ENCODE measurements at places on chromosomes 16 and 17. TPM values are rescaled to one million over a fixed set of nuclear protein-coding genes. Genes with fewer than 3 reads are reported as not detected.

The SLC35G6 gene
- total RNA-seq = not detected

The TMEM94 gene
- total RNA-seq = 103 TPM

The RDM1 gene
- not detected for total RNA-seq

The FZD2 gene
- total RNA-seq = 0.65 TPM

The PVALEF gene
- total RNA-seq = not detected

The GNG13 gene
- total RNA-seq = not detected

The SENP3 gene
- 49.7 TPM for total RNA-seq

The HBA2 gene
- total RNA-seq = 45.6 TPM

The FAM171A2 gene
- 2.8 TPM for total RNA-seq

GRCh38 chr16:72657791-72658190, 390.1 kb downstream of the ZFHX3 start:
- DNase-seq = no peak

GRCh38 chr16:68447653-68448359, 502 bp downstream of the SMPD3 start:
- peak; percentile 88 for DNase-seq

DNA sequence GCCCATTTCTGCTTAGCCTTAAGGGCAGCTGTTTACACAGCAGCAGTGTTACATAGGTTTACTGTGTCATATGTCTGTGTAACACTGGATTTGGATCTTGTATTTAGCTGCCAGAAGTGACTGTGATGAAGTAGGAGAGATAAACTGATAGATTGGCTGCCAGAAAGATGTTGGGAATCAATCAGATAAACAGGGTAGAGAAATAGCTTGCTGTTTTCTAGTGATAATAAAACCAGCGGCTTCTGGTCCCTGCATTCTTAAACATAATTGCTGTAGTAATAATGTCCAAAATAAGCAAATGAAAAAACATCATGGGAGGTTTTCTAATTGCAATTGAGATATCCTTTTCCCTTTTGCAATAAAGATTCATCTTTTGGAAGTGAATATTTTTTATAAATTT, 68.7 kb downstream of the AATF start:
- DNase-seq = no peak

- DNase-seq = no peak
Observed at GRCh38 chr16:30567160-30567990, 4.1 kb downstream of the ZNF688 start.

- DNase-seq = peak; percentile 20
Observed at GRCh38 chr17:66711401-66711800, 123.5 kb upstream of the CACNG5 start.

- no peak for DNase-seq
Observed at GRCh38 chr17:67353161-67353560, 13.2 kb downstream of the PSMD12 start.

DNA sequence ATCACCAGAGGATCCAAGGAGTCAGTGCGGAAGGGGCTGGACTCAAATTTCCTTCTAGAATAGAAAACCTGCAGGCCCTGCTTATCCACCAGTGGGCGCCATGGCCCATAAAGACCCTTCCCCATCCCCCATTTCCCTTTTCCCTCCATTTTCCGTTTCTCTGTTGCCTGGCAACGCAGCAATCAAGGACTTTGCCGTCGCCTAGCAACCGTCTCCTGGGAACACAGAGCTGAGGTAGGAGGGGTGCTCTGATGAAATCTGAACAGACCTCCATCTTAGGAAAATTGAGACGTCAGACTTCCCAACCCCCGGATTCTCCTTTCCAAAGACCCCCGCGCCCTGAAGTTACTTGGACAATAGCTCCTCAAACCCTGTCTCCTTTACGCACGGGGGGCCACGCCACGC, 5.7 kb downstream of the DLG4 start:
- peak; percentile 91 for DNase-seq

GRCh38 chr16:61564716-61565115, 471.5 kb downstream of the CDH8 start:
- DNase-seq = no peak

DNA sequence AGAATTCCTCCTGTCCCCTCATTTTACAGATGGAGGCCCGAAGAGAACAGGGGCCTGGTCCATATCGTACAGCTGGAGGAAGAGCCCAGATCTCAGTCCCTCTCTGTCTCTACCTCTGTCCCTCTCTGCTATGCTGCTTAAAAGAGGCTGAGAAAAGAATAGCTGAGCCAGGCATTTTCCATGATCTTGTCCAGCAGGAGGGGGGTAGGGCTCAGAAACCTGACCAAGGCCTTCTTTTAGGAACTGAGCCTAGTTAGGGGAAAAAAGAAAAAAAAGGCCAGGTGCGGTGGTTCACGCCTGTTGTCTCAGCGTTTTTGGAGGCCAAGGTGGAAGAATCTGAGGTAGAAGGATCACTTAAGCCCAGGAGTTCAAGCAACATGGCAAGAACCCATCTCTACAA, 84.2 kb downstream of the MGAT5B start:
- no peak for DNase-seq

DNA sequence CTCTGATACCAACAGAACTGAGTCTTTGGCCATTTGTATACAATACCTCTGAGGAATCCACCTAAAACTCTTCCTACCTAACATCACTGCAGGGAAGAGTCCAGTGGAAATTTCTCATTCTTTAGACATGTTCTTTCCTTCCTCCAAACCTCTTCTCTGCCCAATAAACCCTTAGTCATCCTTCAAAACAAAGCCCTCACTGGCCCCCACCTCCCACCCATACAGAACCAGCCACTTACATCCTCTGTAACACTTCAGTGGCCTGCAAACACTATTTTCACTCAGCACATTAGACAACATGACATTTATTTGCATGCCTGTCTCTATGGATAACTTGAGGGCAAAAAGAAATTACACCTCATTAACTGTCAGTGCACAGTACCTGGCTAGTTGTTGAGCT, 200.3 kb upstream of the NOG start:
- no peak for DNase-seq

GRCh38 chr16:3042376-3042775, 4.0 kb upstream of the MMP25 start:
- no peak for DNase-seq

DNA sequence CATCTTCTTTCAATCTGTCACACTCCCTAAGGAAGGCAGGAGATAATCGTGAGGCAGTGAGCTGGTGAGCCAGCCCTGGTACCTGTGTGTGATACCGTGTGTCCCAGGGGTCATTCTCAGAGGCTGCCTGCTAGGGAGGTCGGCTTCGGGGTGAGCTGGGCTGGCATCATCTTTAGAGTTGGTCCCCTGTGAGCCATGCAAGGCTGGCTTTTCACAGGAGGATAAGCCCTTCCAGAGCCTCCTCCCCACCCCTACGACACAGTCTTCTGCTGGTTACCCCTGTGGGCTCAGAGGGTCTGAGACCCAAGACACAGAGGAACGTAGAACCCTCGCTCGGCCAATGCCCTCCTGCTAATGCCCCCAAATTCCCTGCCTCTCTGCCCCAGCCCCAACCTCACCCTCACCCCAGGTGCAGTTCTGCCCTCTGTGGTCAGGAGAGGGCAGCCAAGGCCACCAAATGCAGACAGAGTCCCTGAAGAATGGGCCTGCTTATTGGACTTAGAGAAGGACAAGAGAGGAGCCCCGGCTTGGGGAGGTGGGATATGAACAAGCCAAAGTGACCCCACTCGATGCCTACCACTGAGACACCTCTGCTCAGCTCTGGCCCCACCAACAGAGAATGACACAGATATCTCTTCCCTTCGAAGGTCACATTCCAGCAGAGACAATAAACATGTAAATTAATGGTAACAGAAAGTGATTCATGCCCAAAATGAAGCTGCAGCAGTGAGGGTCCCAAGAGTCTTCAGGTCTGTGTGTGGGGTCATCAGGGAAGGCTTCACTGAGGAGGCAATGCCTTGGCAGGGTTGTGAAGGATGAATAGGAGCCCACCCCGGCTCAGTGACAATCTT, 80.8 kb upstream of the CCL1 start:
- DNase-seq = no peak

GRCh38 chr17:74795327-74796020, 19.3 kb upstream of the NAT9 start:
- DNase-seq = no peak

DNA sequence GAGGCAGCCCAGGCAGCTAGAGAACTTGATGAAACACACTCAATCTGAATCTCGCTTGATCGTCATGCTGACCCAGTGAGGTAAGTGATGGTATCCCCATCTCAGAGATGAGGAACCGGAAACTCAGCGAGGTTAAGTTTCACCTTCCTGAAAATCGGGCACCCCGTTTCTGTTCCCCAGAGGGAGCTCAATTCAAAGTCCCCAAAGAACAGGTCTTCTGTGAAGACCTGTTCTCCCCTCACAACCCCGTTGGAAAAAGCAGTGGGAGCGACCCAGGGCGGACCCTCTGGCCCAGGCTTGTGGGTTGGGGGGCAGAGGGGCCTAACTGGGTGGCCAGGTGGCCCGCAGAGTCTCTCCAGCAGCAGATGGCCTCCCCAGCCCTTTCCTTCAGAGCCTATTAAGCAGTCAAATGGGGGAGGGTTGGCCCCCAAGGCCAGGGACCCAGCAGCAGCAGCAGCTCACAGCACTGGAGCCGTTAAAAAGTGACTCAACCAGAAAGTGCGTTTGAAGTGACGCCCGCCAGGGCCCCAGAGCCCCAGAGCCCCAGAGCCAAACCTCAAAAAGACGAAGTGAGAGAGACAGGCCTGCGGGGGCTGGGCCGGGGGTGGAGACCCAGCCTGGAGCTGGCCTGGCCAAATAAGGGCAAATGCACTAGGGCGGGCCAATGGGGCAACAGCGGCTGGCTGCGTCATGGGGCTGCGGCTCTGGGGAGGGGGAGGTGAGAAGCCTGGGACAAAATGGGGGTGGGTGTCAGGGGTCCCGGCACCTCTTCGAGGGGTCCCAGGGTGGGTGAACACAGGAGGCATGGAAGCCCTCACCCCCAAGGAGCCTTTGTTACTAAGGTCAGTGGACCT, 9.2 kb upstream of the TSPOAP1 start:
- DNase-seq = peak; percentile 66

GRCh38 chr16:10743610-10744369, at the start of gene NUBP1:
Gene NUBP1, plus strand, starts transcription at chr16:10743842. Its CDS starts 22 bp downstream, at chr16:10743864.
- peak; percentile 100 for DNase-seq

- DNase-seq = peak; percentile 65
Observed at GRCh38 chr16:66207139-66207882, 159.2 kb upstream of the CDH5 start.

GRCh38 chr16:9039210-9039609, 52.2 kb upstream of the HAPSTR1 start:
- DNase-seq = no peak

- DNase-seq = no peak
Observed at GRCh38 chr17:72338847-72339790, 218.3 kb downstream of the SOX9 start.

DNA sequence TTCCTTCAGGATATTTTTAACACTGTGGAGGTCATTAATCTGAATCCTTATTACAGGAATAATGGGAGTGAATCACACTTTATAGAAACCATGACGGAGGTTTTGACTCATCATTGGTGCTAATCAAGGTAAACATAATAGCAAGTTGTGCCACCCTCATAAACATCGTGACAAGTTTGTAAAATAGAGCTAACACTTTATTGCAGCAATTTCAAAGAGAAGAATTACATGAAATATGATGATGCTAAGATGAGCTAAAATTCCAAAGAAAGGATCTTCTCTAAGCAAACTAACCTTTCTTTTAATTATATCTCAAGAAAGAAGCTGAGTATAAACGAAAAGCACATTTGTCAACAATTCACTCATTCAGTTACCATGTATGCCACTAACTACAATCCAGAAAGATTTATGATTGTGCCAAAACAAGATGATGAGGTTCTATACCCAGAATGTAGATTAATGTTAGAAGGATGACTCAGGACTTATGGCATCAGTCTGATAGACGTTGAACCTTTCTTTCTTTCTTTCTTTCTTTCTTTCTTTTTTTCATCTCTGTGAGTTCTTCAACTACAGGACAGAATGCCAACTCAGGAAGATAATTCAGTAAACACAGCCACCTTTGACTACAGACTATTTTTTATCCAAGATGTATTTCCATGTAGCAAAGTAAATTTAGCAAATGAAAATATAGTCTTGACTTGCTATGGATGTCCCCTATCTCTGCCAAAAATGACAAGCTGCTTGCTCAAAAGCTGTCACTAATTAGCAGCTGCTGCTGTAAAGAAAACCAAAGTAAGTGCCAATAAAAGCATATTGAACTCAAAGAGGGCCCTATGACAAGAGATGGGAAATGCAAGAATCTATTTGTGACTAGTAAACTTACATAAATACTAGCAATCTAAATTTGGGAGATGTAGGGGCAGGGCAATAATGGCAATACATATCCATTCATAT, 23.3 kb downstream of the STAT5B start:
- DNase-seq = no peak

DNA sequence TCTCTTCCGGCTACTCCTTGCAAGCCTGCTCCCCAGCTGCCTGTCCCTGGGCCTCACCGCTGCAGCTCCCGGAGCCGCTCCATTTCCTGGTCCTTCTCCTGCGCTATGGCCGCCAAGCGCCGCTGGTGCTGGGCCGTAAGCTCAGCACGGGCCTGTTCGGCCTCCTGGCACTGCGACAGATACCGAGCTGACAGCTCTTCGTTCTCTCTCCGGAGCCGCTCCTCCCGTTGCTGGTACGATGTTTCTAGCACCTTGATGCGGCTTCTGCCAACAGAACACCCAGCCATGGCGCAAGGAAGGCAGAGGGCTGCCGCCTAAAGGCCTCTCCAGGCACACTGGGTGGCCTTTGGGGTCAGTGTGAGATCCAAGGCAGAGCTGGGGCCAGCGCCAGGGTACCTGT, 14.9 kb upstream of the MRPL38 start:
- DNase-seq = no peak

- no peak for DNase-seq
Observed at GRCh38 chr16:19014461-19014860, 30.7 kb downstream of the TMC7 start.

- no peak for DNase-seq
Observed at GRCh38 chr16:81210807-81211206, 27.7 kb upstream of the BCO1 start.

DNA sequence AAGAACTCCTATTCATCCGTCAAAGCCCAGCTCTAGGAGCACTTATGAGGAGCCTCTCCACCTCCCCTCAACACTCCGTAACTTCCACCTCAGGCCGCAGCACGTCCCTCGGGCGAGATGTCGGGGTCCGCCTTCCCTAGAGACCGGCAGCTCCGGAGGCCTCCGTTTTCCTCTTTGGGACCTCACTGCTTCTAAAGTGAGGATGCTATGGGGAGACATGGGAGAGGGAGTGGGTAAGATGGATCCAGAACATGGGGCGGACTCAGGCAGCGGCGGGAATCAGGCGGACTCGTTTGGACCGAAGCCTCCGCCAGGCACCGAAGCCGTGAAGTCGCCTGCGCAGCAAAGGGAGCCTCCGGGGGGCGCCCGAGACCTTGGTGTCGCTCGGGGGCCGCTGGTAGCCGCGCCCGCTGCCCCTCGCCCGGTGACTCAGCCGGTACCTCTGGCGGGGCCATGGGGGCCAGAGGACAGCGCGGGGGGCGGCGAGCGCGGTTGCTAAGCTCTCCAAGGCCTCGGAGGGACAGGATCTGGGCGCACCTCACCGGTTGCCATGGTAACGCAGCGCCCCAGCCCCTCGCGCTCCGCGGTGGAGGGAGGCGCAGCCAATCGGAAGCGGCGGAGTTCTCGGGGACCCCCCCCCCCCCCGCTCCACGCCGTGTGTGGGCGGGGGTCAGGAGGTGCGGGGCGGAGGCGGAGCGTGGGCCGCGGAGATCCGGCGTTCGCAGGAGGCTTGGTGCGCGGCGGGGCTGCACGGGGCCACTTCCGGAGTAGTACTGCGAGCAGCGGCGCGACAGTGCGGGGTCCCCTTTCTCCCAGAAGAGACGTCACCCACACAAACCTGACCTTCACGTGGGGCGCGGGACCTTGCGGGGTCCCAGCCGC, 1.3 kb upstream of the HIC1 start:
- DNase-seq = no peak

All from lower leg skin (tissue), 4 donors.